SJCRH30 (cell line): ENCODE measurements at places on chromosomes 5 and 9. TPM values are rescaled to one million over a fixed set of nuclear protein-coding genes. Genes with fewer than 3 reads are reported as not detected.

Gene NAIP
- 6.1 and 9.2 TPM in 2 replicates for total RNA-seq

- peak; percentile 73 for DNase-seq
These were observed 97.8 kb downstream of the TSSK1B start for GRCh38 chr5:113336975-113337374.

Gene SH3TC2
- 11.8 and 14.1 TPM in 2 replicates for total RNA-seq

GRCh38 chr9:33861917-33862453, 45.0 kb downstream of the UBE2R2 start:
- no peak for DNase-seq

- no peak for DNase-seq
These were observed 66.6 kb upstream of the GARNL3 start for GRCh38 chr9:127197861-127198430.

DNA sequence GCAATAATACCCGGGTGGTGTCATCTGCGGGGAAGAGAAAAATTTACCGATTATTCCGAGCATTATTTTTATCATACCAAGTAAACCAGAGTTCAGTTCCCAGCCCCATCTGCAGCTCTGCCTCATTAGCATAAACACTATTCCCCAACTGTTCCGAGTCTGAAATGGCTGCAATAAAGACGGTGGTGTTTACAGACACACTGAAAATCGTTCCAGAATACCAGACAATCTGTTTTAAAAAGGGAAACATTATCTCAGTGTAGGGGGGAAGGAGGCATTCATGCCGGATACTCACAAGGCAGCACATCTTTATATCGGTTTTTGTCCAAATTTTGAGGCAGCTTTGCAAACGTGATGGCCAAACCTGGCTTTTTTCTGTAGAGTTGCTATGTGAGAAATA, 70.3 kb upstream of the EPB41L4B start:
- no peak for DNase-seq

- no peak for DNase-seq
These were observed 94.6 kb upstream of the RASGRF2 start for GRCh38 chr5:80865551-80865950.

Gene HTR4
- total RNA-seq: 0.06 TPM in 1 of 2 replicates, not detected in the other
